DND-41 (cell line): ENCODE measurements at places on chromosomes 3 and 15.

GRCh38 chr3:53939086-53939582 lies 47.5 kb upstream of the SELENOK start:
- no peak for DNase-seq

GRCh38 chr15:43199945-43200488 lies 14.8 kb downstream of the CCNDBP1 start:
- no peak for DNase-seq

DNA sequence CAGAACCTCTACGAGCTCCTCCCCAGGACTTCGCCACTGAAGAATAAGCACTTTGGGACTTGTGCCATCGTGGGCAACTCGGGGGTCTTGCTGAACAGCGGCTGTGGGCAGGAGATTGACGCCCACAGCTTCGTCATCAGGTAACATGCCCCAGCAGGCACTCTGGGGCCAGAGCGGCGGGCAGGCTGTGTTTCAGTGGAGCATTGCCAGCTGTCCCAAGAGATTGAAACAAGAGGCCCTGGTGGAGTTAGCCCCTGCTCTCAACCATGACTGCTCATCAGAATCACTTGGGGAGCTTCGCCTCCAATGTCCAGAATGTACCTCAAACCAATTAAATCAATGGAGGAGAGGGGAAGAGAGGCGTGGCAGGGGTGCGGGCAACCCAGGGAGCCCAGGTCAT lies 44.8 kb downstream of the ST8SIA2 start:
- DNase-seq: no peak

- DNase-seq: no peak
These were observed 22.2 kb upstream of the DYNC1LI1 start for GRCh38 chr3:32592696-32593353.

DNA sequence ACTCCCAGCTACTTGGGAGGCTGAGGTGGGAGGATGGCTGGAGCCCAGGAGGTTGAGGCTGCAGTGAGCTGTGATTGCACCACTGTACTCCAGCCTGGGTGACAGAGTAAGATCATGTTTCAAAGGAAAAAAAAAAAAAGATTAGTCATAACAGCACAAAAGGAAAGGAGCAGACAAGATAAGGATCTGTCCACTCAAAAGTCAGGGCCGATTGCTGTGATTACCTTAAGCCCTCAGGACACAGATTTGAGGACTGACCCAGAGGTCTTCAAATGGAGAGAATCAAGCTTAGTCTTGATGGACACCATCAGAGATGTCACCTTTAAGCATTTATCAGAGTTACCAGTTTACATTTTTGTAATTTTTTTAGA lies 23.9 kb upstream of the HEG1 start:
- DNase-seq: no peak

DNA sequence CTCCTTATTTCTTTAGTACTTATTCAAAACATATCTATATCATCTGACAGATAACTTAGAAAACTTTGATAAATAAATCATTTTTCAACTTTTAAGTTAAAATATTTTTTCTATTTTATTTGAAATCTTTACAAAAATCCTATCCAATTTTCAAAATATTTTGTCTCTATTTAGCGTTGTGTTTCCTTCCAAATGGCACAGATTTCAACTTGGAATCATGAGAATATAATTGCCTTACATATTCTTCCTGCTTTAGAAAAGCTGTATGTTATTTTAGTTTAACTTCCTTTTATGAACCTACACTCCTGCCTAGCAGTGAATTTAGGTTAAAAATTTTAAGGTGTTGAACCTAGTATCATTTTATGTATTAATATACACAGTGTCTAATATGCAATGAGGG lies 38.2 kb downstream of the BCHE start:
- no peak for DNase-seq

- DNase-seq: no peak
These were observed 41.8 kb upstream of the TUSC7 start for GRCh38 chr3:116667791-116668190.

DNA sequence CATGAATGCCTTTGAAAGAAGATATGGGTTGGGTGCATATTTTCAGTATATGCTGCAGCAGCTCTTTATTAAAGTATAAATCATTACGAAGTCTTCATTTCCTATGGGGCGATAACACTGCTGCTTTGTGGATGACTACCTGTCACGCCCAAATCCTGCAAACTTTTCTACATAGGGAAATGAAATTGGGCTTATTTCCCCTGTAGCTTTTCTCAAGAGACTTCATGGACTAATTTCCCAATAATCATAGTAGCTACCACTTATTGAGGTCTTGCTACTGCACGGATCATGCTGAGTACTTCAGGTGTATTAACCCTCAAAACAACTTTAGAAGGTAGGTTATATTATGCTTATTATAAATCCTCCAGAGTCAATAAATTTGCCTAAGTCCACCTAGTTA lies 8.0 kb downstream of the TGFBR2 start:
- no peak for DNase-seq

GRCh38 chr15:51874751-51875644 lies 45.5 kb downstream of the TMOD3 start:
- no peak for DNase-seq

DNA sequence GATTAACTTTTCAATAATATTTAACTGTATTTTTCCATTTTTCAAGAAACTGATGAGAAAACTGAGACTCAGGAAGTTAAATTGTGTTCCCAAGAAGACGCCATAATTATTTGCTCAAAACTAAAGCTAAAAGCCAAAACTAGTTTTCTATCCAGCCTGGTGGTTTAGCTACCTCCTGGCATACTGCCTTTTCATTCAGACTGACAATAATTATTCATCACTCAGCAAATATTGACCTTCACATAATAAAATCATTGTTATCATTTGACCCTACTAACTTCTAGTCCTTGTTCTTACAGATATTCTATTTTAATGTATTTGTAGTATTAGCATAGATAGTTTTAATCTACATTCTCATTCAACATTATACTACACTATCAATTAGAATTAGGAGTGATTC lies 210.6 kb upstream of the GADL1 start:
- DNase-seq: no peak

- peak; percentile 8 for DNase-seq
These were observed 31.7 kb downstream of the PLSCR4 start for GRCh38 chr3:146218880-146219866.

- DNase-seq: no peak
These were observed 364.0 kb downstream of the ZIC1 start for GRCh38 chr3:147773116-147773630.

GRCh38 chr3:45987368-45988291 lies 8.0 kb downstream of the FYCO1 start:
- no peak for DNase-seq

DNA sequence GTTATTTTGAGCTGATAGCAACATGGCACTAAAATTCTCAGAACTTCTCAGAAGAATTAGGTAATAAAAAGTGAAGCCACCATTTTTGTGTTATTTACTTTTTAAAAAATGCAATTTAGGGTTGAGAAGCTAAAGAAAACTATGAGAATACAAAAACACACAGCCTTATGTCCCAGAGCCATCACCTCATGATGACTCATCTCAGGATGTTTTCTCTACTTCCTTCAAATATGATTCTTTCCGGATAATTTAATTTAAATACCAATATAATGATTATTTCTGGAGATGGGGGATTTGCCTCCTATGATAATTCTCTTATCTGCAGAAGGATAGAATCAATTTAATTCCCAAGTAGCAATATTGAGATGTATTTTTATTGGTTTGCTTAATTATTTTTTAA lies 105.6 kb upstream of the BFSP2 start:
- no peak for DNase-seq

GRCh38 chr15:81326466-81327212 lies 2.7 kb upstream of the STARD5 start:
- DNase-seq: no peak
